ENCODE measurements at places on chromosomes 16 and 17.

- no peak for DNase-seq
Observed at GRCh38 chr17:74872313-74873036, at the start of gene FDXR. FDXR (minus strand) TSS chr17:74872994; CDS start chr17:74872944, 50 bp downstream.

DNA sequence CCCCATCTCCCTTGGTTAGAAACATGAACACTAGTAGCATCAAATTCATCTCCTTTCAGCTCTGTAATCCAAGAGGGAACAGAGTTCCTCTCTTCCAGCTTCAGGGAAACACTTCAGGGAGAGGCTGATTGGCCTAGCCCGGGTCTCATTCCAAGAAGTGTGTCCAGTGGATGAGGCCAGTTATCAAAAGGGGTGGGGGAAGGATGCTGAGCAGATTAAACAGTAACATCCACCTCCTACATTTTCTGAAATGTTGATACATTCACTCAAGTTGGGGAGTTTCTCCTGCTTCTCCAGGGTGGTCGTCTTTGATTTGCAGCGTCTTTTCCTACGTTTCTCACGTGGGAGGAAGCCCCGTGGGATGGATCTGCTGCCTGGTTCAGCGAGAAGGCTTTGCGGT, 62.9 kb upstream of the WSB1 start:
- DNase-seq, result no peak

DNA sequence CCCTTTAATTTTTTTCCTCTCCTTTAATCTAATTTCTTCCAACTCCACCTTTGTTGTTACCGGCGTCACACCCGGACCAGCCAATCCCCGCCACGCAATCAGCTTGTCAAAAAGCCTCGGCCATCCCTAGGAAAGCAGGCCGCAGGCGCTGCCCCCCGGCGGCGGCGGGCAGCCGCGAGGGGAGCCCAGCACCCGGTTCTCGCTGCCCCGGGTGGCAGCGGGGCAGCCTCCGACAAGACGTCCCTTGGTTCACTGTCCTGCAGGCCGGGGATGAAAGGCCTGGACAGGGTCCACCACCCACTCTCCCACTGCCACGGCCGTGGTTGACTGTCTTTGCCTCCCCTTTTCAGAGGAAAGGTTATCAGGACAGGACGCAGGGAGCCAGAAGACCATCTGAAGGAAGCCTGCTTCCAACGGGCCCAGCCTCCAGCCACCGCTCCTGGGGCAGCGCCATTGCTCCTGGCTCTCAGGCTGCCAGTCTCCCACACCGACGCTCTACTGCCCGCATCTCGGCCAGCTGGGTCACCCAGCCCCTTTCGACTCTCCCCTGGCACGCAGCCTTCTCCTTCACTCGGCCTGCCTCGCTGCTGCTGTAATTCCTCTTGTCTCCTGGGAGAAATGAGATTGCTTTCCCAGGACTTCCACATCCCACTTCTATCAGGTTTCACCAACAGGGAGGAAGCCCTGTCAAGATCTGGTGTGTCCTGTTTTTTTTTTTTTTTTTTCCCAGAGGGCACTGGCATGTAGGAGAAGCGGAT, 2.8 kb upstream of the UBTF start:
- peak; percentile 59 for DNase-seq

- peak; percentile 30 for DNase-seq
Observed at GRCh38 chr17:80025140-80025539, 10.5 kb downstream of the TBC1D16 start.
